Daoy (cell line): ENCODE measurements at places on chromosomes 13 and 19.

GRCh38 chr19:35011091-35011689 lies 11.1 kb downstream of the GRAMD1A start:
- DNase-seq = no peak

GRCh38 chr13:25963674-25964073 lies 88.1 kb downstream of the SHISA2 start:
- DNase-seq = peak; percentile 38

GRCh38 chr19:41696402-41697197 lies 8.5 kb upstream of the CEACAM7 start:
- no peak for DNase-seq

- no peak for DNase-seq
Observed at GRCh38 chr19:18521692-18522123, at the start of gene ELL. ELL (minus strand) TSS chr19:18522070; CDS start chr19:18522055, 15 bp downstream.

GRCh38 chr19:1747285-1748114 lies 5.8 kb upstream of the ONECUT3 start:
- DNase-seq = peak; percentile 99

DNA sequence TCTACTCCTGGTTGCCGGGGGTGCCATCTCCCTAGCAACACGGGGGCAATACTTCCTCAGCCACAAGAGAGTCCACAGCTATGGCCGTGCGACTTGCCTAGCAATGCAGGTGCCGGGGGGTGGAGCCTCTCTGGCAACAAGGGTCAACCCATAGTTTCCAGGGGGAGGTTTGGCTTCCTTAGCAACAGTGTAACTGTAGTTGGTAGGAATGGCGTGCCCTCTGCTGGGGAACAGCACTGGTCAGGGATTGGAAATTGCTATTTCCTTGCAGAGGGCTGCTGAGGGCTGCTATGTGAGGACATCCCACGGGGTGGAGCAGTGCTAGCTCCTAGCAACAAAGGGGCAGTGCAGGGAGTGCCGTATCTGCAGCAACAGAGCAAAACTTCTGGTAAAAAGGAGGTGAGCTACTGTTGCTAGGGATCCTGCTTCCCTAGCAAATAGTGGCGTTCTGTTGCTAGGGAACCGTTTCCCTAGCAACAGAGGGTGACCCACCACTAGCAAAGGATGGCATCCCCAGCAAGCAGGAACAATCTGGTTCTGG lies 7.0 kb upstream of the TMC4 start:
- no peak for DNase-seq

DNA sequence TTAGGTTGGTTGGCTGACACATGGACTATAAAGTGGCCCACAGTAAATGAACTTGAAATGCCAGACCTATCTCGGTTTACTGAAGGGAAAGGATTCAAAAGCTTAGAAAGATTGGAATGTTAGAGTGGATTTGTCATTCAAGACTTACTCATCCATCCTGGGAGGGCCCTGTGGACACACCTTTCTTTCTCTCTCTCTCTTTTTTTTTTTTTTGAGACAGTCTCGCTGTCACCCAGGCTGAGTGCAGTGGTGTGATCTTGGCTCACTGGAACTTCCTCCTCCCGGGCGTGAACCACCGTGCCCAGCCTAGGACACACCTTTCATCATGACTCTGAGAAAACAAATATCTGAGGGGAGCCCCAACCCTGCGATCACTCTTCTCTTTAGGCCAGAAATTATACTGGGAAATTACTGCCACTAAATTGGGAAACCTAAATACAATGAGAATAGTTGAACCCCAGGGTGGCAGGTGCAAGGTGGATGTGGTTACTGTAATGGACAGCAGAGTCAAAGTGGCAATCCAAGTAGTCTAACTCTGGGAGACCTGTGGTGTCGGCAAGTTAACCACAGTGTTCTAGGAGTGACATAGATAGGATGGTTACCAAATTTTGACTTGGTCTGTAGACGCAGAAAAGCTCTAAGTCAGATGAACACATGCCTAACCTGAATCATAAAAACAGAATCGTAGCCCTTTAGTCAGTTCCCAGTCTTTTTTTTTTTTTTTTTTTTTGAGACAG lies 47.1 kb upstream of the ZMYM5 start:
- DNase-seq = peak; percentile 65

DNA sequence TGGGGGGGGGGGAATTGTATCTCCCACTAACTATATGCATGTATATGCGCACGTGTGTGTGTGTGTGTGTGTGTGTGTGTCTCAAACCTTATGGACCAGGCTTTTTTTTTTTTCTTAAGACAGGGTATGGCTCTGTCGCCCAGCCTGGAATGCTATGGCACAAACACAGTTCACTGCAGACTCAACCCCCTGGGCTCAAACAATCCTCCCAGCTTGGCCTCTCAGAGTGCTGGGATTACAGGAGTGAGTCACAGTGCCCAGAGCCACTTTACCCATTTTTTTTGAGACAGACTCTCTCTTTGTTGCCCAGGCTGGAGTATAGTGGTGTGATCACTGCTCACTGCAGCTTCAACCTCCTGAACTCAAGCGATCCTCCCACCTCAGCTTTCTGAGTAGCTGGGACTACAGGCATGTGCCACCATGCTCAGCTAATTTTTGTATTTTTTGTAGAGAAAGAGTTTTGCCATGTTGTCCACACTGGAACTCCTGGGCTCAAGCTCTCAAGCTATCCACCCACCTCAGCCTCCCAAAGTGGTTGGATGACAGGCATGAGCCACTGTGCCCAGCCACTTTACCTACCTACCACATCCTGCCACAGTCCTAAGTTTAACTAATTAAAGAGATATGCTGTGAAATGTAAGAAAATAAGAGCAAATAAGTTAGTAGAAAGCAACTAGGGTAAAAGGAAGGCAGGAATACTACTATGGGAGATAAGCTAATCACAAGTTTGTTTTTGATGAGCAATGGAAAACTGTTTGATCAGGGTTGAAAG lies 2.4 kb downstream of the ZMYM5 start:
- peak; percentile 78 for DNase-seq

DNA sequence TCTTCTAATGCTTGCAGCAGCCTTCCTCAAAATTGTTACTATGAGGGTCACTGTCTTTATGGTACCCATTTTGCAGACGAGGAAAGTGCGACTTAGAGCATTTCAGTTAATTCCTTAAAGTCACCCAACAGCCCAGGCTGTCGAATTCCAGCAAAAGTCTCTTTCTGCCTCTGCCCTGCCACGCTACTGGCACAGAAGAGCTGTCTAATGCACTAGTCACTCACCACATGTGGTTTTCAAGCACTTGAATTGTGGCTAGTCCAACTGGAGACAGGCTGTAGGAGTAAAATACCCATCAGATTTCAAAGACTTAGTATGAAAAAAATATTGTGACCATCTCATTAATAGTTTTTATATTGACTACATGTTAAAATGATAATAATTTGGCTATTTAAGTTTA lies 1.7 kb downstream of the FPR1 start:
- DNase-seq = peak; percentile 93

DNA sequence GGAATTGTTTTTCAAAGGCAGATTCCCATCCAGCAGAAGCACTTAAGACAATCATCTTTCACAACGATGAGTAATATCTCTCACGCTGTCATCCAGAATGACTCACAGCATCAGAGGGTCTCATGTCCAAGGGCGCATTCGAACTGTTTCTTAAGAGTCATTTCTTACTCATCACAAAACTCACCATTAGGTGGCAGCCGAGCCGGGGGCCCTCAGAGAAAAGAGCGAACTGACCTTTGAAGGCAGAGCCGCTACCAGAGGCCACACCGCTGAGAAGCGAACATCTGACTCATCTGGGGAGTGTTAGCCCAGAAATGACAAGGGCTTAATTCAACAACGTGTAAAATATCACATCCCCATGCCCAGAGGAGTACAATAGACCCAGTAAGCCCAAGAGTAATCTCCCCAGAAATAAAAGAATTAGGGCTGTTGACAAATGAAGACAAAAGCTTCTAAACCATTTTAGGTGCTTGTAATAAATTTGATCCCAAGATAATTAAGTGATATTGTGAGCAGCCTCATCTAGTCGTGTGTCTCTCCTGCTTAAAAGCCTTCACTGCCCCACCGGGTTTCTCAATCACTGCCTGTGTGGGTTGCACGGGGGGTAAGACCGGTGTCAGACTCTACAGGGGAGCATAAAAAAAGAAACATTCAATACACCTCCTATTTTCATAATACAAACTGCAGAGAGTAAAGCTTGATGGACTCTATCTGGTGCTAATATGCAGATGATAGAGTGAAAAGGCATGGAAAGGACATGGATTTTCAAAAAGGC lies 96.2 kb downstream of the CYSLTR2 start:
- DNase-seq = peak; percentile 93

- DNase-seq = no peak
Observed at GRCh38 chr19:1811942-1812425, at the start of gene ATP8B3. ATP8B3 (minus strand) TSS chr19:1812276; CDS start chr19:1811736, 540 bp downstream.

DNA sequence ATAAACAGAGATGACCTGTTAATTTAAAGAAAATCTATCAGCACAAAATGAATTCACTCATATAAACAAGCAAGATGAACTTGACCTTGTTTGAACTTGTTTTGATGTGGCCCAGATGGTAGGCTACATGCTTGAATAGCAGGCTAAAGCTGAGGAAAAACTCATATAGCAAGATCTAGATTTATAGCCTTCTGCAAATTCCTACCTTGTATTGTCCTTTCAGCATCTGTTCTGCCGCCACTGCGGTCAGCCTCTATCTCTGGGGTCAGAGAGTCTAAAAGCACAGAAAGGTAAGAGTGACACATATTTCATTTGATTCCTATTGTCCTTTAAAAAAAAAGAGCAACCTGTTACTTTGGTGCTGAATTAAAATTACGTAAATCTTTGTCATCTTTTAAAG lies 392.1 kb downstream of the DACH1 start:
- DNase-seq = no peak

DNA sequence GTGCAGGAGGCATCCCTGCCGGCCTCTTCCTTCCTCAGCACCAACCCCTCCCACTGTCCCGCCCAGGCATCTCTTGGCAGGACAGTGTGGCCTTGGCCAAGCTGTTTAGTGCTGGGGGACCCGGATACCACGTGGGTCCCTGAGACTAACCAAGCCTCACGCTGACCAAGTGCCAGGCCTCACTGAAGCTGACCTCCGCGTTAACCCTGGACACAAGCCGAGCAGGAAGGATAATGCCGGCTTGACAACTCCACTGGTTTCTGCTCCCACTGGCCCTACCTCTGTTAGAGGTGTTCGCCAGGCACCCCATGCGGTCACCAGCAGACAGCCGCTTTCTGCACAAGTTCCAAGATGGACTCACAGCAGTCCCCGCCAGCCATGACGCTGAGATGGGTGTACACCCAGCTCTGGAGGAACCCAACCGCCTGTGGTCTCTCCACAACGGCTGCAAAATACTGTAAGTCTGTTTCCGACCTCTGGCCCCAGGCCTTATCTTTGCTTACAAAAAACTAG lies 12.4 kb downstream of the GRTP1 start:
- no peak for DNase-seq

DNA sequence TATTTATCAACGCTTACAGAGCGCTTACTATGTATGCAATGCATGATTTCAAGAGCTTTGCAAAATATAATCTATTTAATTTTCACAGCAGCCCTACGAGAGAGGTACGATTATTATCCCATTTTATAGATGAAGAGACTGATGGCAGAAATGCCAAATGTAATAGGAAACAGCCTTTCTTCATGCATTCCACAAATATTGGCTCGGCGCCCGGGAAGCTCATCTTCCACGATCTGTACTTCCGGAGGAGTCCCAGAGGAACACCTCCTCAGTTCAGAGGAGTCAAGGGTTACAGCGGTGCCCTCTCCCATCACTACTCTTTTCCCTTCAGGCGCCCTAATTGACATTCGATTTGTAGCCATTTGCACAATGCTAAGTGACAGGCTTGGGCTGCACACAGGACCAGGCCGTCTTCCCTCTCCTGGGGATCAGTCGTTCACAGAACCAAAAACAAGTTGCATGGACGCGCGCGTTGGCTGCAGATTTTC lies 1.1 kb upstream of the ARHGAP35 start:
- DNase-seq = no peak

GRCh38 chr13:46490129-46490528 lies 62.8 kb upstream of the LRCH1 start:
- no peak for DNase-seq

DNA sequence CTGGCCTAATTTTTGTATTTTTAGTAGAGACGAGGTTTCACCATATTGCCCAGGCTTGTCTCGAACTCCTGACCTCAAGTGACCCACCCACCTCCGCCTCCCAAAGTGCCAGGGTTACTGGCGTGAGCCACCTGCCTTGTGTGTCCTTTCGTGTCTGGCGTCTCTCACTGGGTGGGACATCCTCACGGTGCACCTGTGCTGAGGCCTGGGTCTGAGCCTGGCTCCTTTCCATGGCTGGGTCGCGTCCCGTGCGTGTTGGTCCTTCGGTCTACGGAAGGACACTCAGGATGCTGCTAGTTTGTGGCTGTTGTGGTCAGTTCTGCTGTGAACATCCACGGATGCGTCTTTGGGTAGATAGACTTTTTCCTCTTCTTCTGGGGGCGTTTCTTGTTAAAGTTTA lies 19.6 kb downstream of the PIAS4 start:
- DNase-seq = no peak

GRCh38 chr19:47379381-47379938 lies 30.3 kb downstream of the DHX34 start:
- DNase-seq = no peak

DNA sequence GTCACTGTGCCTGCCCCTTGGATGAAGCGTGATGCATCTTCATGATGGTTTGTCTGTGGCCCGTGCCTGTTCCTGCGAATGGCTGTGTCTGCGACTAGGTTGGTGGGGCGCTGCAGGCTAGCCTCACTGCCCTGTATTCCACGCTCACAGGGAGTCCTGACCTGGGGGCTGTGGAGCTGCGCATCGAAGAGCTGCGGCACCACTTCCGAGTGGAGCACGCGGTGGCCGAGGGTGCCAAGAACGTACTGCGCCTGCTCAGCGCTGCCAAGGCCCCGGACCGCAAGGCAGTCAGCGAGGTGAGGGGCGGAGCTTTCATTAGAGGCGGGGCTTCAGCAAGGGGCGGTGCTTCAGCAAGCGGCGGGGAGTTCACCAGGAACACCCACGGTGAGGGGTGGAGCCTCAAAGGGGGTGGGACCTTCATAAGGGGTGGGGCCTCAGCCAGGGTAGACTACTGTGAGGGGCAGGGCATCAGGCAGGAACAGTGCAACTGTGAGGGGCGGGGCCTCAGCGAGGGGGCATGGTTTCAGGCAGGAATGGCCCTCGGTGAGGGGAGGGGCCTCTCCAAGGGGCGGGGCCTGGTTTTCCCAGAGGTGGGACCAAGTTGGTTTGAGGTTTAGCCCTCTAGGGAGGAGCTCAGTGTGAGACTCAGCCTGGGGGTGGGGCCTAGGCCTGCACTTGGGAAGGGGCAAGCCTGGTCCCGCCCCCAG lies 17.2 kb downstream of the PKN1 start:
- peak; percentile 68 for DNase-seq

GRCh38 chr19:35122687-35123551 lies 7.3 kb downstream of the FXYD3 start:
- no peak for DNase-seq

GRCh38 chr19:47197141-47197540 lies 33.9 kb downstream of the BBC3 start:
- no peak for DNase-seq

GRCh38 chr19:3867971-3868769 lies 668 bp downstream of the ZFR2 start:
- no peak for DNase-seq
